Skeletal muscle tissue (tissue), 5 donors: ENCODE measurements at places on chromosomes 1 and 21. TPM values are rescaled to one million over a fixed set of nuclear protein-coding genes. Genes with fewer than 3 reads are reported as not detected.

The FCGR3A gene
- 1.6 TPM for total RNA-seq

The S100A7A gene
- not detected for total RNA-seq

The OLIG2 gene
- total RNA-seq: not detected

The CFAP74 gene
- total RNA-seq: under 0.01 TPM

The VWA5B1 gene
- total RNA-seq: 0.52 TPM
